H9 (cell line): ENCODE measurements at places on chromosomes 1 and 21.

- H3K36me3 ChIP-seq, result no peaks in the 10 kb centered on the region
- no peaks in the 10 kb centered on the region for H3K27me3 ChIP-seq
- H3K4me3 ChIP-seq, result no peak overlapping the region
- no peak overlapping the region for H3K27ac ChIP-seq
Measured at GRCh38 chr1:198564157-198564556, 23.7 kb upstream of the ATP6V1G3 start.

- H3K36me3 ChIP-seq, result peaks cover 31% of the 10 kb centered on the region; the same call in 2 of the 3 replicates
- H3K4me1 ChIP-seq, result peaks cover 4% of the 10 kb centered on the region; the same call in 1 of the 2 replicates
- DNase-seq, result no peak
Measured at GRCh38 chr1:45331436-45332345, 5.0 kb downstream of the HPDL start.

GRCh38 chr1:9136932-9137331 lies 8.0 kb upstream of the GPR157 start:
- no peaks in the 10 kb centered on the region for H3K4me1 ChIP-seq
- no peak overlapping the region for H3K27ac ChIP-seq
- no peaks in the 10 kb centered on the region for H3K27me3 ChIP-seq

DNA sequence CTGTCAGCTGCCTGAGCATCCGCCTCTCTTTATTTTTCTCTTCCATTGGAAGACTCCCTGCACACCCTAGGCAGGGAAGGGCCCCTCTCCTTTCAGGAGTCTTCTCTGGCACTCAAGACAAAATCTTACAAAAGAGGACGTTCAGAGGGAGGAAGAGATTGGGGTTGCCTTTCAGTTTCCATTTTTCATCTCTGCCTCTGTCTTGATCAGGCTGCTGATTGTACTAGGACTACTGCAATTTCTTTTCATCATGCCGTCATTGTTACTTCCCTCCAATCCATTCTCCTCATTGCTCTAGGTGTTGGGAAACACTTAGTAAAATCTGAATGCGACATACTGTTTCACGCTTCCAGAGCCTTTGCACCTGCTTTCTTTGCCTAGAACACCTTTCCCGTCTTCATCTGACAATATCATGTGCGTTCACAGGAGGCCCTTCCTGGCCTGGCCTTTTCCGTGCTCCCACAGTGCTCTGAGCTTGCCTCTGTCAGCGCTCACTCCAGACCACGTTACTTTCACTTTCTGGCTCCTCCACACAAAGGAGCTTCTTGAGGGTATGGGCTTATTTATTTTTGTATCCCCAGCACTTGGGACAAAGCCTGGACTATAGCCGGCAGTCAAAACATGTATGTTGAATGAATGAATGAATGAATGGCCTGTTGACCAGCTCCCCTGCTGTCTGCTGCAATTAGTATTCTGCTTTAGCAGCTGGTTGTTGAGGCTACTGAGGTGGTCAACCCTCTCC lies 10.9 kb downstream of the LRRC71 start:
- H3K4me3 ChIP-seq, result no peak overlapping the region
- no peaks in the 10 kb centered on the region for H3K4me1 ChIP-seq
- H3K27ac ChIP-seq, result no peak overlapping the region
- DNase-seq, result no peak

DNA sequence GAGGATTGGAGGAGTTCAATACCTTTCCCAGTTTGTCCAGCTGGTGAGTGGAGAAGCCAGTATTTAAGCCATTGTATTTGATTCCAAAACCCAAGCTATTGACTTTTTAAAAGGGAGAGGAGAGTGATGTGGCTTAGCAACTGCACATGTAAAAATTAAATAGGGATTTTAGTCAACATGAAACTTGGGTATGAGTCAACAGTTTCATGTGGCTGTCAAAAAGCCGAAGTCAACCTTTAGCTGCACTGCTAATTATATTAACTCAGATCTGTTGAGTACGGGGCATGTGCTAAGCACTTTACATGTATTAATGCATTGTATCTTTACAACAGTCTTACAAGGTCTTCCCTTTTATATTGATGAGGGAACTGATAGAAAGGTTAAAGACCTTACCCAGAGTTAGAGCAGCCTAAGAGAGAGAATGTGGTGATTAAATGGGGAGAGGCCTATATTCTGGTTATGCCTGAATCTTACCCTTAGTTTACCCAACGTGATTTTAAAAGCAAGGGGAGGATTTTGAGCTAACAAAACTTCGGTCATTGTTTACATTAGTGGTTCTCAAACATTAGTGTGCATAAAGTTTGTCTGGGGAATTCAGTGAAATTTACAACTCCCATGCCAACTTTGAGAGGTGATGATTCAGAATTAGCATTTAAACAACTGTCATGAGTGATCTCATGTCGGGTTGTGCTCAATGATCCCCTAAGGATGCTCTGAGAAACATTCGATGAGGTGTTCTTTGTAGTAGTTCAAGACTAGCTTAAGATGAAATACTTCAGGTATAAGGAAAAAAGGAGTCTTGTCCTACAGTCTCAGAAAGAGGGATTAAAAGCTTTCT lies 6.9 kb upstream of the SLC35F3 start:
- no peaks in the 10 kb centered on the region for H3K4me1 ChIP-seq
- H3K36me3 ChIP-seq, result no peaks in the 10 kb centered on the region
- H3K4me3 ChIP-seq, result no peak overlapping the region
- DNase-seq, result no peak
- no peaks in the 10 kb centered on the region; the same call in 1 of the 2 replicates for H3K27me3 ChIP-seq
- H3K27ac ChIP-seq, result no peak overlapping the region

DNA sequence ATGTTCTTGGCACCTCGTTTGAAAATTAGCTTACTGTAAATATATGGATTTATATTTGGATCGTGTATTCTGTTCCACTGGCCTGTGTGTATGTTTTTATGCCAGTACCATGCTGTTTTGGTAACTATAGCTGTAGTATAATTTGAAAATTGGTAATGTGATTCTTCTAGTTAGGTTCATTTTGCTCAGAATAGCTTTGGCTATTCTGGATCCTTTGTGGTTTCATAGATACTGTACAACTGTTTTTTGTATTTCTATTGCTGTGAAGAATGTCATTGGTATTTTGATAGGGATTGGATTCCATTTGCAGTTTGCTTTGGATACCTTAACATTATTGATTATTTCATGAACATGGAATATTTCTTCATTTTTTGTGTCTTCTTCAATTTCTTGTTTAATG lies 490.2 kb downstream of the BRINP3 start:
- no peaks in the 10 kb centered on the region for H3K4me1 ChIP-seq
- no peaks in the 10 kb centered on the region for H3K27me3 ChIP-seq
- DNase-seq, result no peak

DNA sequence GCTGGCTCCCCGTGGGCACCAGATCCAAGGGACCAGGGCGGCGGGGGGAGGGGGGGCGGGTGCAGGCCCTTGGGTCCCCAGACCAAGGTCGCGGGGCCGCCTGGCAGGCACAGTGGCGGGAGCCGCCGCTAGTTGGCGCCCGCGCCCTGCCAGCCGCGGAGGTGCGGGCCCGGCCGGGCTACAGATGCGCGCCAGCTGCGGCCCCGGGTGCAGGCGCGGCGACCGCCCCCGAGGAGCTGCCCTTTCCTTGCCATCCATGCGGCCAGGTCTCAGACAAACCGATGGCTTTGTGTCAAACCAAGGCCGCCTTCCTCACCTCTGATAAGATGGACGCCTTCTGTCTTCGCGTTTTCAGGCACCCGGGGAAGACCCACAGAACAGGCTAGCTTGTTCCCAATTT lies 2.2 kb upstream of the RUNX3 start:
- H3K4me3 ChIP-seq, result peak overlapping the region; percentile 44; the same call in 1 of the 2 replicates
- H3K27me3 ChIP-seq, result peaks cover 57% of the 10 kb centered on the region
- no peaks in the 10 kb centered on the region for H3K36me3 ChIP-seq
- no peak overlapping the region for H3K27ac ChIP-seq
- DNase-seq, result peak; percentile 83
- H3K4me1 ChIP-seq, result peaks cover 5% of the 10 kb centered on the region; the same call in 1 of the 2 replicates

DNA sequence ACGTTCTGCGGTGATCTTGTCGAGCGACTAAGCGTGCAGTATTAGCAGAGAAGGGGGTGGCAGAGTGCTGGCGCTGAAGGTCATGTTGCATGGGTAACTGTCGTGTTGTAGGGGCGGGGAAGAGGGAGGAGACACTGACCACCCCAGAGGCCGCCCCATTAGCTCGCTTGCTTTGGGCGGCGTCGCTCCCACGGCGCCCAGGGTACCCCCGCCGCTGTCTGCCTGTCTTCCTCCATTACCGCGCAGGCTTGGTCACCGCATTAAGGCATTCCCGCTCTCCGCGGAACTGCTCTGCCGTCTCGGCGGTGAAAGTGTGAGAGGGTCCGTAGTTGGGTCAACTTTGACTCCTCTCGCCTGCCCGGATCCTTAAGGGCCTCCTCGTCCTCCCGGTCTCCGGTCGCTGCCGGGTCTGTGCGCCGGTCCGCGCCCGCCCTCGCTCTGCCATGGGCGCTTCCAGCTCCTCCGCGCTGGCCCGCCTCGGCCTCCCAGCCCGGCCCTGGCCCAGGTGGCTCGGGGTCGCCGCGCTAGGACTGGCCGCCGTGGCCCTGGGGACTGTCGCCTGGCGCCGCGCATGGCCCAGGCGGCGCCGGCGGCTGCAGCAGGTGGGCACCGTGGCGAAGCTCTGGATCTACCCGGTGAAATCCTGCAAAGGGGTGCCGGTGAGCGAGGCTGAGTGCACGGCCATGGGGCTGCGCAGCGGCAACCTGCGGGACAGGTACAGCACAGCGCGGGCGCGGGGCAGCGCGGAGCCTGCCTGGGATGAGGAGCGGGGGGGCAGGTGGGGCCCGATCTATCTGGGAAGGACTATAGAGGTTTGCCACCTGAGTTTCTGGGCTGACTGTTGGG lies at the start of gene MTARC2:
MTARC2 (plus strand) TSS at position 234 of the 846 bp plus-strand sequence; CDS start at position 444, 210 bp downstream.
- peaks cover 8% of the 10 kb centered on the region for H3K27me3 ChIP-seq
- no peak within 1 kb of the TSS for H3K27ac ChIP-seq

DNA sequence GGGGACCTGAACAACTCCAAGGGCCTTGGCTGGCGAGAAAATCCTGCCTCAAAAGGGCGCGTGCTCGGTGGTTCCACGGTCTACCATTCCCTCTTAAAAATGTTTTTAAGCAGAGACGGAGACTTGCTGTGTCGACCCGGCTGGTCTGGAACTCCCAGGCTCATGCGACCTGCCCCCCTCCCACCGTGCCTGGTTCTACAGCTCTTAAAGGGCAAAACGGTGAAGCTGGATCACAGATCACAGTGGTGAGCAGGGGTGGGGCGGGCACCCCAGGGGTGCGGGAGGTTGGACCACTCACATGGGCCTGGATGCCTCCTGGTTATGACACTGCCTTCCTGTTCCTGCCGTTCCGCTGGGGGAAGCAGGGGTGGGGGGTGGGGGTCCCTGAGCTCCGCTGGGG lies 4.2 kb upstream of the C1orf159 start:
- H3K36me3 ChIP-seq, result peaks cover 7% of the 10 kb centered on the region; the same call in 1 of the 2 replicates
- H3K27ac ChIP-seq, result no peak overlapping the region
- no peaks in the 10 kb centered on the region for H3K4me1 ChIP-seq
- DNase-seq, result no peak
- H3K4me3 ChIP-seq, result no peak overlapping the region

- H3K27me3 ChIP-seq, result no peaks in the 10 kb centered on the region
- no peaks in the 10 kb centered on the region for H3K36me3 ChIP-seq
- no peaks in the 10 kb centered on the region for H3K4me1 ChIP-seq
- no peak for DNase-seq
Measured at GRCh38 chr21:20965816-20966215, 32.4 kb upstream of the NCAM2 start.

- H3K4me1 ChIP-seq, result no peaks in the 10 kb centered on the region
- no peaks in the 10 kb centered on the region for H3K36me3 ChIP-seq
- no peaks in the 10 kb centered on the region for H3K27me3 ChIP-seq
- no peak overlapping the region for H3K27ac ChIP-seq
- no peak for DNase-seq
Measured at GRCh38 chr1:216596281-216596862, 126.9 kb downstream of the ESRRG start.

- no peaks in the 10 kb centered on the region for H3K27me3 ChIP-seq
- DNase-seq, result peak; percentile 79
- H3K27ac ChIP-seq, result no peak overlapping the region
- peak overlapping the region; percentile 60 for H3K4me3 ChIP-seq
- H3K4me1 ChIP-seq, result no peaks in the 10 kb centered on the region
Measured at GRCh38 chr1:7069931-7070330, 284.7 kb downstream of the CAMTA1 start.

- no peaks in the 10 kb centered on the region for H3K27me3 ChIP-seq
- no peak overlapping the region; the same call in 1 of the 2 replicates for H3K4me3 ChIP-seq
- peak; percentile 88 for DNase-seq
- peak overlapping the region; percentile 19 for H3K27ac ChIP-seq
- H3K36me3 ChIP-seq, result no peaks in the 10 kb centered on the region
Measured at GRCh38 chr1:229694053-229694693, 68.1 kb downstream of the URB2 start.

- H3K4me3 ChIP-seq, result no peak overlapping the region
- no peak overlapping the region for H3K27ac ChIP-seq
- DNase-seq, result no peak
- H3K27me3 ChIP-seq, result no peaks in the 10 kb centered on the region
Measured at GRCh38 chr1:240136402-240136801, 44.7 kb downstream of the FMN2 start.

GRCh38 chr21:28485301-28486022 lies 507.2 kb downstream of the LTN1 start:
- no peak overlapping the region for H3K27ac ChIP-seq
- H3K36me3 ChIP-seq, result no peaks in the 10 kb centered on the region
- no peak for DNase-seq
- no peak overlapping the region for H3K4me3 ChIP-seq
- no peaks in the 10 kb centered on the region for H3K27me3 ChIP-seq
- H3K4me1 ChIP-seq, result no peaks in the 10 kb centered on the region

DNA sequence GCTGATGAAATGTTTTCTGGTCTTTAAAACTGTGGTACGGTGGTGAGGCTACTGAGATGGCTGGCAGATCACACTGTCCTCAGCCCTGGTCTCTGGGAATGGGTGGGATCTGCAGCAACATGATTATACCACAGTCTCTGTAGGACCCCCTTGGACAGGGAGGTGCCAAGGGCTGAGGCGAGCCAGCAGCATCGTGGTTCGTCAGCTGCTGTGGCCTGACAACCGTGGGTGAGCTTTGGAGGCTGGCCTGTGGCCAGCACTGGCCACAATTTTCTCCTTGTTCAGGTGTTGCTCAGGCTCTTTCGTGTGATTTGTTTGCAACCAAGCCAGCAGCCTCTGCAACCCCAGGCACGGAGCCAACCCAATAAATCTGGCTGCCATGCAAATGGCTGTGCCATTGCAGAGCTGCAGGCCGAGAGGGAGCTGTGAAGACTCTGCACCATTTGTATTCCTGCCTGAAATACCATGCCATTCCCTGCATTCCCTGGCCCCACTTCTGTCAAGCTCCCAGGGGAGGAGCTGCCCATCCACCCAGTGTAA lies 70.9 kb downstream of the PCP4 start:
- H3K4me1 ChIP-seq, result no peaks in the 10 kb centered on the region
- no peak overlapping the region for H3K4me3 ChIP-seq
- no peak overlapping the region for H3K27ac ChIP-seq
- no peaks in the 10 kb centered on the region for H3K36me3 ChIP-seq
- no peaks in the 10 kb centered on the region for H3K27me3 ChIP-seq
- no peak for DNase-seq
